ENCODE measurements at places on chromosomes 13 and 19. TPM values are rescaled to one million over a fixed set of nuclear protein-coding genes. Genes with fewer than 3 reads are reported as not detected.

DNA sequence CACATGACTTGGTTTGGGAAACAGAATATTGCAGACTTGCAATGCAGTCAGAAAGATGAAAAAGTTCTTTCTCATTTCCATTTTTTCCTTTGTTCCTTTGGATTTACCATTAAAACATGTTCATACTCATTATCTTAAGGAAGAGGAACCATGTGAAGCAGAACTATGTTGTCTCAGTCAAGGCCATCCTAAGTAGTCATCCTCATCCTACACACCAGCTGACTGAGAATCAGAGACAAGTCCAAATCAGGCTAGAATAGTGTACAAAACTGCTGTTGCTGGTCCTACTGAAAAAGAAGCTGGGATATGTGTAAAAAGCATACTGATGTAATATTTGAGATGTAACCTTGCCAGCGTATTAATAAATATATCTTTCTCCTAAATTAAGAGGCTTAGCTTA, 433.4 kb downstream of the SLITRK5 start:
- no peak for DNase-seq

Gene ATP1A3
- under 0.01 TPM for total RNA-seq

- DNase-seq = no peak
These were observed 16.0 kb downstream of the ILF3 start for GRCh38 chr19:10670182-10670581.

GRCh38 chr19:51187395-51188226, 37.3 kb upstream of the CD33 start:
- DNase-seq = no peak

DNA sequence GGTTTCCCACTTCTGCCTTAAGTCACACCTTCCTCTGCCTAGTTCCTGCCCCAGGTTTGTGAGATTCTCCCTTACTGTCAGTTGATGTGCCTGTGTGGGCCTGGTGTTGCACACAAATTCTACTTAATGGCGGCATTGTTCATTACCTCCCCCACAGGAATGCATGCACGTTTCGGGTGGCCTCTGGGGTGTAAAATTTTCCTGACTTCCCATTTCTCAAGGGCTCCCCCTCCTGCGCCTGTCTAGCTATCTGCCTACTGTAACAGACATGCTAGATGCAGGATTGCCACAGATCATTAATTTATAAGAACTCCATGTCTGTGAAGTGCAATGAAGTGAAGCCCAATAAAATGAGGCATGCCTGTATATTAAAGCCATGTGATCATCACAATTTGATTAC, 1466.3 kb downstream of the PCDH9 start:
- no peak for DNase-seq

DNA sequence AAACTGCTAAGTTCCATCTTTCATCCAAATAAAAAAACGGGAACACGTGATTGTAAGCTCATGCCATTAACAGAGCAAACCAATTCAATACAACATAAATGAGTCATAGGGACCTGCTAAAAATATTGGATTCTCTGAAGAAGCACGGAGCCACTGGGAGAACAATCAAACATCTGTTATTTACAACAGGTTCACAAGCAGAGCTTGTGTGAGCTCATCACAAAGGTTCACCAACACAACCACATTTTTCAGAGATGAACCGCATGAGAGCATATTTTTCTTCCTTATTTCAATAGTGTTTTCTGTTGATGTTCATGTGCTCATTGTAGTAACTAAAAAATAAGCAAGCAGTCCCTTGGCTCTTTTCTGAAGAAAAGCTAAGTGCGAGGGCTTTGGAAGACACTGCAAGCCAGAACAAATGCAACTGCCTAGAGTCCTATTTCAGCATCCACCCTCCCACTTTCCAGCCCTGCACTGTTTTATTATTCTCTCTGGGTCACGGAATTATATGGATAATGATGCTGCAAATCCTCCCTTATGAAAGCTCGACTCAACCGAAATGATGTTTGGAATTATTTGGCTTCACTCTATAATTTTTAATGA, 545.8 kb downstream of the LIG4 start:
- no peak for DNase-seq

DNA sequence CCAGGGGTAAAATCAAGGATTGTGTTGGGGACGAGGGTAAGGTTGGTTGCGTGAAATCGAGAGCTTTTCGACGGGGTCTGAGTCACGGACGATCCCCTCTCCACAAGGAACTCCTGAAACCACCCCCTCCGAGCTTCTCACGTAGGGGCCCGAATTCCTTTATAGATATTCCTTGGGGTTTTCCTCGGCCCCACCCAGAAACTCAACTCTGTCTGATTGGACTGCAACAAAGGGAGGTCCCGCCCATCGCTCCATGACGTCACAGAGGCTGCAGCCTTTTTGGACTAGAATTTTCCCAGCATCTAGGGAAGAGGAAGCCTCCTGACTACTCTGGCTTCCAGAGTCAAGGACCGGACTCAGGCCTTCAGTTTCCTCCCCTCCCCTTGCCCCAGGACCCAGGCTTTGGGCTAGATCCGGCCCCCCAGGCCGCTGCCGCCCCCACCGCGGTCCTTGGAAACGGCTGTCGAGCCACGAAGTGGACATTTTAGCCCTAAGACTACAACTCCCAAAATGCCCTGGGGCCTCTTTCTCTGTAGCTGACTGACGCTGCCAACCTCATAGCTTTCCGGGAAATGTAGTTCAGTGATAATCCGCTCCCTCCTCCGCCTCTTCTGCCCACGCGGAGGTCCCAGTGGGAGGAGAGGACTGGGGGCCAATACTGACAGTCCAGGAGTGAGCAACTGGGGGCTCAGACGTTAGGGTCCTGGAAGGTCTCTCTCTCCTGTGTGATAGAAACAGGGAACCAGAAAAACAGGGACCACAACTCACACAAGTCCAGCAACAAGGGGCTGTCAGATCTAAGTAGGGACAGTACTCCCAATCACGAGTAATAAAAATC, at the start of gene IZUMO1:
IZUMO1 (minus strand) TSS at position 172 of the 838 bp plus-strand sequence. CDS start 1,050 bp downstream, outside the sequence.
- DNase-seq = peak; percentile 91

GRCh38 chr13:49667773-49668172, 23.5 kb downstream of the EBPL start:
- DNase-seq = no peak

DNA sequence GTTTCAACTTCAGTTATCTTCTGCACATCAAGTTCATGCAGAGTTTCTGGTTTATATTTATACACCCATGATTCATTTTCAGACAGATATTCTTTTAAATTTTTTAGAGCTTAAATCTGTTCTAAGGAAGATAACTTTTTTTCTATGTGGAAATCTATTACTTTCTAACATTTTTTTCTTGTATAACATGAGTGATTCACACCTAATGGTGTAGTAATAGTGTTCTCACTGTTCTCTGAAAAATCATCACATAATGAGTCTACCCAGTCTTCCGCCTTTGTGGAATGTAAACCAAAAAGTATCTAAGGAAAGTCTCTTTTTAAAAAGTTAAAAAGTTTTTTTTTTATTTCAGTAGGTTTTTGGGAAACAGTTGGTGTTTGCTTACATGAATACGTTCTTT, 70.8 kb downstream of the FNDC3A start:
- no peak for DNase-seq

- DNase-seq = no peak
These were observed 50.1 kb upstream of the FREM2 start for GRCh38 chr13:38636761-38637160.

Gene C19orf85
- total RNA-seq = not detected

- DNase-seq = no peak
These were observed 1.8 kb downstream of the MYBPC2 start for GRCh38 chr19:50434525-50434924.

- no peak for DNase-seq
These were observed 81.2 kb upstream of the RAP2A start for GRCh38 chr13:97352815-97353214.

Gene HSD17B14
- 2.6 TPM for total RNA-seq

- DNase-seq = no peak
These were observed 22.0 kb upstream of the TPT1 start for GRCh38 chr13:45362939-45363338.

- DNase-seq = no peak
These were observed 8.2 kb downstream of the SLC25A30 start for GRCh38 chr13:45410001-45410400.

Gene CGB3
- total RNA-seq = not detected

DNA sequence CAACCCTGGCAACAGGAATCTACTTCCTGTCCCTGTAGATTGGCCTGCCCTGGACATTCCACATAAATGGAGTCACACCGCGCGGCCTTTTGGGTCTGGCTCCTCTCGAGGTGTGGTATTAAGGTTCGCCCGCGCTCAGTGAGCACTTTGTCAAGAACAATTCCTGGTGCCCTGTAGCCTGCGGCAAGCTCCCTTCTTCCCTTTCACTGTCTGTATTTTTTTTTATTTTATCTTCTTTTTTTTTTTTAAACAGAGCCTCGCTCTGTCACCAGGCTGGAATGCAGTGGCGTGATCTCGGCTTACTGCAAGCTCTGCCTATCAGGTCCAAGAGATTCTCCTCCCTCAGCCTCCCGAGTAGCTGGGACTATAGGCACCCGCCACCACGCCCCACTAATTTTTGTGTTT, 28.3 kb downstream of the PEX11G start:
- DNase-seq = no peak

- no peak for DNase-seq
These were observed 29.1 kb downstream of the CNFN start for GRCh38 chr19:42360787-42361544.

GRCh38 chr19:35645680-35646511, 2.2 kb upstream of the COX6B1 start:
- no peak for DNase-seq

- DNase-seq = peak; percentile 30
These were observed 37.0 kb upstream of the CCNA1 start for GRCh38 chr13:36395280-36395679.

- DNase-seq = no peak
These were observed 154.2 kb downstream of the TM9SF2 start for GRCh38 chr13:99655351-99656091.

Gene CEACAM3
- total RNA-seq = not detected

GRCh38 chr19:18589380-18590272, 1.0 kb downstream of the REX1BD start:
- peak; percentile 77 for DNase-seq

DNA sequence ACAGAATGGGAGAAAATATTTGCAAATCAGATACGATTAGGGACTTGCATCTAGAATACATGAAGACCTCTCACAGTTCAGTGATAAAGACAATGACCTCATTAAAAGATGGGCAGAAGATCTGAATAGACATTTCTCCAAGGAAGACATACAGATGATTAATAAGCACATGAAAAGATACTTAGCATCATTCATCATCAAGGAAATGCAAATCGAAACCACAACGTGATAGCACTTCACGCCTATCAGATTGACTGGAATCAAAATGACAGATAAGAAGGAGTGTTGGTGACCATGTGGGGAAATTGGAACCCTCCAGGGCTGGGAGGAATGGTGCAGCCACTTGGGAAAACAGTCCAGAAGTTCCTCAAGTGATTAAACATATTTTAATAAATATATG, 25.8 kb downstream of the CFAP97D2 start:
- DNase-seq = no peak

DNA sequence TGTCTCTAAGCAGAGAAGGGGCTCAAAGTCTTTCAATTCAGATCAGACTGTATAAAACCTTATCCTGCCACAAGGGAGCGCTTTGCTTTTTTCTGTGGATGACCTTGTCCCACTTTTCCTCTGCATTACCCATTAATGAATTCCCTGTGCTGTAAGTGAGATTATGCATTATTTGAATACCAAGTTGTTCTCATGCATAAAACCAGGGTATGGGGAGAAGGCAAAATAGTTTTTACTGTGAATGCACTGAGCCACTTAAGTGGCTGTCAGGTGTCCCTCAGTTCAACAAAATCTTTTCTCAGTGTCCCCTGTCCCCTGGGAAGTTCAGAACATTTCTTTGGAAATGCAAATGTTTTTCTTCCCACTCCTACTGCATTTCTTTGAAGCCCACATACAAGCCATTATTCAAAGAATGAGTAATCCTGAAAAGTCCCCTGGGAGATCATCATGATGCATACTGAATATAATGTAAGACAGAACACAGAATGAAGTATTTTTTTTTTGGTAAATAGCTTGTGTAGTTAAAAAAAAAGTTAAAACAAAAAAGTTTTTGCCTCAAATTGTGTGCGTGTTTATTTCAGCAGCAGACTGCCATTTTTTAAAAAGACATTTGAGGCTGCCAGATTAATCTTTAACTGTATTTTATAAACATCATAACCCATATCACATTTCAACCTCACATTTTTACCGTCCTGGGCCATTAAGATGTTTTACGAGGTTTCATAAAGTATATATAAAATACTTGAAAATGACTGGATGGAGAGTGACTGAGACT, 506.7 kb upstream of the PCDH9 start:
- DNase-seq = no peak

DNA sequence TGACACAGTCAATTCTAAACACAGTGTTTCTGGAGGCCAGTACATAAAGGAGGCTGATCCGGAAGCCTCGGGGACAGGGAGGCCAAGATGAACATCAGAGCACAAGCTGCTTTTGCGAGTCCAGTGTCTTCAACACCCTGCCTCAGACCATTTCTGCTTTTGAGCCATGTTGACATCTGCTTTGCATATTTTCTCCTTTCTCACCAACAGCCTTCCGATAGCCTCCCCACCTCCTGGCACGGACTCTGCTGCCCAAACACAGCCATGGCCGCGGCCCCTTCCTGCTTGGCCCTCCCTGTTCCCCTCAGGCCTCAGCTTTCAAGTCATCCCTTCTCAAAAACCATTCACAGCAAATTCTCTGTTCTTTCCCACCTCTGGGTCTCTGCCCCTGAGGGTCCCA, 3.6 kb downstream of the LRRC25 start:
- DNase-seq = no peak

Gene SHISA7
- total RNA-seq = not detected

- DNase-seq = no peak
These were observed 6.7 kb downstream of the ZBTB32 start for GRCh38 chr19:35710784-35711723.

- DNase-seq = no peak
These were observed 26.6 kb upstream of the CALM3 start for GRCh38 chr19:46574533-46574932.

Gene CCL25
- total RNA-seq = not detected

DNA sequence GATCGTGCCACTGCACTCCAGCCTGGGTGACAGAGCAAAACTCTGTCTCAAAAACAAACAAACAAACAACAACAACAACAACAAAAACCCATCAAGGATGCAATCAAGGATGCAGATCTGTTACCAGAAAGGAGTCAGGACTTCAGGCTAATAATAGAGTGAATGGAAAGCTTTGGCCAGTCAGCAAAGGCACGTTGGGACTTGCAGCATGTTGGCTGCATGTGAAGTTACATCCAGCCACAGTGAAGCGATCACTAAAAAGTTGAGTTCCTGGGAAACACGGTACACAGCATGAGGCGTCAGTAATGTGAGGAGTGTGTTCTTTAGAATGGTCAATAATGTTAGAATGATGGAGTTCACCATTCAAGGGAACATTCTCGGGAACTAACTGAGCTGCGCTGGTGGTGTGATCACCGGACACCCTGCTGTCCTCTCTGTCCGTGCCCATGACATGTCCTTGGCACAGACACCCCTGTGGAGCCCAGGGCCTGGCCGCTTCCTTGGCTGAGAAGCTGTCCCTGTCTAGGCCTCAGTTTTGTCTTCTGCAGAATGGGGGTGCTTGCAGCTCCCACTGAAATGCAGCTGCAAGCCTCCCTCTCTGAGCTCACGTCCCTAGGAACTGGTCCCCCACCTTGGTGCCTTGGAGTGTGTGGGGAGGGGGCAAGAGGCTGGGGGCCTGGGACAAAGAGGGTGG, 2.3 kb upstream of the LGALS7B start:
- DNase-seq = no peak
